ENCODE measurements at places on chromosomes 12 and 14.

- DNase-seq, result no peak
These were observed 10.1 kb upstream of the TPCN1 start for GRCh38 chr12:113211160-113211559.

DNA sequence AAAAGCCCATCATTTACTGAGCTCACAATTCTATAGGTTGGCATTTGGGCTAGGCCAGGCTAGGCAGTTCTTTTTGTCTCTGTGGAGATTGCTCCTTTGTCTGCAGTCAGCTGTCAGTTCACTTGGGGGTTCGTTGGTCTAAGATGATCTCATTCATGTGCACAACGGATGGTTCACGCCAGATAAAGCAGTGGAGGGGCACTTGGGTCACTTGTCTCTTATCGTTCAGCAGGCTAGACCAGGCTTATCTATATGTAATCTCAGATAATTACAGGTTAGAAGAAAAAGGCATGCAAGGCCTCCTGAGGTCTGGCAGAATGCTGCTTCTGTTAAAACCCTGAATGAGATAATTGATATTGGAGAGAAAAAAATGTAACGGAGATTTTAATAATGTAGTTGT lies 119.0 kb upstream of the ATP2B1 start:
- DNase-seq, result no peak

DNA sequence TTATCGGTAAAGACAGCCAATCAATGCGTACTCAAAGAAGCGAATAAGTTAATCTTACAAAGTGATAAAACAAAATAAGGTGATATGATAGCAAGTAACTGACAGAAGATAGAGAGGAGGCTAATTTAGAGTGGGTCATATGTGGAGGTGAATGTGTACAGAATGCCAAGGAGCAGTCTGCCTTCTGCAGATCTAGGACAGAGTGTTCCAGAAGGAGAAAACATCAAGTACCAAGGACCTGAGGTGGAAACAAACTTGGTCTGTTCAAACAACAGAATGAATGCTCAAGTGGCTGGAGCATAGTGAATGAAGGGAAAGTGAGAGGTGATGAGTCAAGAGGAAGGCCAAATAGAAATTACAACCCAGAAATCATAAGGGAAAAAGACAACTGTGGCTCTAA lies 170.3 kb upstream of the BMP4 start:
- no peak for DNase-seq

- no peak for DNase-seq
These were observed 51.0 kb upstream of the PRB2 start for GRCh38 chr12:11446372-11446771.

- DNase-seq, result no peak
These were observed 9.9 kb downstream of the TBK1 start for GRCh38 chr12:64461634-64462414.

DNA sequence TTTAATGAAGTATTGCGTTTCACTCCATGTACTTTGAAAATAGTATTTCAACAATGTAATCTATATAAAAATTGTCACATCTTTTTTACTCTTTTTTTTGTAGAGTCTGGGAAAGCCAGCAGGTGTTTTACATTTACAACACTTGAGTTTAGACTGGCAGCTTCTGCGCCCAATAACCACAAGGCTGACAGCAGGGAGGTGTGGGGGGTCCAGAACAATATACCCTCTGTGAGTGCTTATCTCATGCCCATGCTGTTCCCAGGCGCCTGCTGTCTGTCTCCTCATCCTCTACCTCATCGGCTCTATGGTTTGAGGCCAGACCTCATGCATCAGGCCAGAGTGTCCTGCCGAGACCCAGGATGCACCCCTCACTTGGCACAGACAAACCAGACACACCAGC lies 24.9 kb downstream of the FBRSL1 start:
- DNase-seq, result no peak

DNA sequence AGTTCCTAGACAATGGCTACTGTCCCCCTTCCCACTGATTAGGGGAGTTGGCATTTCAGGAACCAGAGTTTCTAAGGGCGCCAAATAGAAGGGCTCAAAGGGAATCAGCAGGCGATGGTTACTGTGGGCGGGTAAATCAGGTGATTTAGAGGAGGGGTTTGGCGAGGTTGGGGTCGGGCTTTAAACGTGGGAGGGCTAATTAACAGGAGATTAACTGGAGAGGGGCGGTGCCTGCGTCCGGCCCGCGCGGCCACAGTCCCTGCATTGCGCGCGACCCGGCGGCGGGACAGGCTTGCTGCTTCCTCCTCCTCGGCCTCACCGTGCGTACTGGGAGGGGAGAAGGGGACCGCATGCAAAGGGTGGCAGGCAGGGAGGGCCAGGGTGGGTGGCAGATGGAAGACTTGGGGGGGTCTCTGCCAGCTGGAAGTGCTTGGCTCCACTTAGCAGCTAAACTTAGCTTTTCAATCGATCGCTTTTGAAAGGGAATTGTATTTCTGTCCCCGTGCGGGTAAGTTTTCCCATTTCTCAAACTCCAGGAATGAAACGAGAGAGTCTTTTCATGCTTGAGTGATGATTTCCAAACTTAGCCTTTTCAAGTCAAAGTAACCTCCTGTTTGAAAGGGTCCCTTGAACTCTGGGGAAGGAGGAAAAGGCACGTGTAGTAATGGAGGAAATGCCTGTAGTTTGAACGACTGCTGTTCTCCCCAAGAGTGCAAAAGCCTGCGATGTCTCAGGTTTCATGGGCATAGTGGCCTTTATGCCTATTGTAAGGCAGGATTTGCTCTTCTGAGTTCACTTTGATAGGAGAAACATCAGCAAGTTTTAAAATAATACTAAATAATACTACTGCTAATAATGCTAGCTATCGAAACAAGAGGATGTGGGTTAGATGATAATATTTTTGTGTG lies at the start of gene MGST1:
Gene MGST1, plus strand, starts transcription at position 255 of the 908 bp plus-strand sequence. CDS start 6,608 bp downstream, outside the sequence.
- peak; percentile 57 for DNase-seq

GRCh38 chr14:65164068-65164824 lies 61.9 kb upstream of the MAX start:
- peak; percentile 51 for DNase-seq

DNA sequence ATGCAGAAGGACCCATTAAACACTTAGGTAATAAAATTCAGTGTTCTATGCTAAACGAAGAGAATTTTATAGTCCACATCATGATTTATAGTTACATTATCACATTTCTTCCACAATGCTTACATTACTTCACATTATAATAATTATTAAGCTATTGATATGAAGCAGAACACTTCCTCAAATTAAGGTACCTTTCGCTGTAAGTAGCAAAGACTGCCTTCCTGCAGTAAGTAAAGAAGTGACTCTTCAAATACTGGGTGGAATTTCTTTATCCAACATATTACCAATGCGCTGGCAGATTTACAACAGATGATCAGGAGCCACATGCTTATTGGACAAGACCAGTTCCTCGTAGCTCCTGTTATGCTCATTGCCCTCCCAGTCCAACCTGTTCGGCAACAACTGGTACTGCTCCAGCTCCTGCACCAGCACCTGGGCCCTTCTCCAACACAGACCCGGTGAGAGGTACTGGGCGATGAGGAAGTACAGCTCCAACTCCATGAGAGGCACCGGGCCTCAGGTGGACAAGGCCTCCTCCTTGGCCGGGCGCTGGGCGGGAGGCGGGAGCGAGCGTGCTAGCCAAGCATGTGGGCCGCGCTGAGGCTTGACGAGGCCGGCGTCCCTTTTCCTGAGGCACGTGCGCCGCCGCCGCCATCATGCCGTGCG lies 210.7 kb upstream of the ATP2B1 start:
- DNase-seq, result no peak

GRCh38 chr12:104533134-104533533 lies 76.4 kb downstream of the CHST11 start:
- no peak for DNase-seq

DNA sequence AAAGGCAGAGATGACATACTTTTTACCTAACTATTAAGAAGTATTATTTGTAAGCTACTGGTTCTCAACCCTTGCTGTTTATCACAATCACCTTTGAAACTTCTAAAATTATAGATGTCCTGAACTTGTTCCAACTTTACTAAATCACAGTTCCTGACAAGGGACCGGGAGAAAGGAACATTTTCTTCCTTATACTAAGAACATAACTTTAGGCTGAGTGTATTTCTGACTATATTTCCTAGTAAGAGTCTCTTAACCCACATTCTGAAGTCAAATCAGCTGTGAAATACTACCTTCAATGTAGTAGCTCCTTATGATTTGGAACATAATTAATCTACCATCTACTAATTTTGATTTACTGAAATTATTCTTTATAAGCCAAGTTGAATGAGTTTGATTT lies 80.2 kb downstream of the BAZ1A start:
- no peak for DNase-seq

GRCh38 chr12:7748852-7749251 lies 1.7 kb upstream of the CLEC4C start:
- no peak for DNase-seq

DNA sequence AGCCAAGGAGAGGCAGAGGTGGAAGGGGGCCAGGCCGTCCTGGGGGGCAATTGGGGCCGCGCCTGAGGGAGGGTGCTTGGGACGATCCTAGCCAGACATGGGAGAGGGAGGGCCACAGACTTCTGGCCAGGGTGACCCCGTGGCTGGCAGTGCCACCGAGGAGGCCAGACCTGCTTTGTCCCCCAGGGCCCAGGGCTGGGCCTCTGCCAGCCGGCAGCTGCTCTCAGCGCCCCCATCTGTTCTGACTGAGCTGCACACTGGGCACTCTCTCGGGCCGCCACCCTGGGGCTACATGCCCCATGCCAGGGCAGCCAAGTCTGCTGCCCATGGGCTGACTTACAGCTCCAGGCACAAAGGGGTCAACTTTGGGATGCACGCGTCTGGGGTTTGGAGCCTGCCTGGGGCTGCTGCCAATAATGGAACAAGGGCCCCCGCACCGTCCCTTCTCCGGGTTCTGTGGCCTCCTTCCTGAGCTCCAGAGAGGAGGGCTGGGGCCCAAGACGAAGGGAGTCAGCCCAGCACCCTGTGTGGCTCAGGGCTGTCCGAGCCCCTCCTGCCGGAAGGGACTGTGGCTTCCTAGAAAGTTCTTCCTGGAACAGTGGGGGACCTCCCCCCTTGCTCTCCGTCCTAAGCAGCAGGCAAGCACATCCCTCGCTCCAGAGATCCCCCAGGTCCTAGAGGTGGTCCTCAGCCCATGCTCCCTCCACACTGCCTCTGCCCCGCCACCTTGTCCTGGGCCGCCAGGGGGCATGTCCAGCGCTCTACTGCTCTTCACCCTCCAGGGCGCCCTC lies 1.1 kb downstream of the ADSS1 start:
- no peak for DNase-seq

DNA sequence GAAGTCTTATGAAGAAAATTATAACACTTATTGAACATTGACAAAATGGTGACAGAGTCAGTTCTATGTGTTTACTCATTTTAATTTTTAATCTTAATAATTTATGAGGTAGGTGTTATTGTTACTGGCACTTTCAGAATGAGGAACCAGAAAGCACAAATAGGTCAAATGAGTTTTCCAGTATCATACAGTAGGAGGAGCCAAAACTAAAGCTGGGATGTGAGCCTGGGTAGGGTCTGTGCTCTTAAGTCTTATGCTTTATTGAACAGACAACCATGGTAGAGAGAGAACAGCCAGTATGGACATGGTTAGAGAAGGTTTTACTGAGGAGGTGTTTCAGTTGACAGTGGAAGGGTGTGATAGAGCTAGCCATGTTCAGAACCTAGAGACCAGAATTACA lies 775.7 kb downstream of the TMTC2 start:
- DNase-seq, result peak; percentile 4

- no peak for DNase-seq
These were observed 9.4 kb upstream of the CIPC start for GRCh38 chr14:77088645-77089044.

DNA sequence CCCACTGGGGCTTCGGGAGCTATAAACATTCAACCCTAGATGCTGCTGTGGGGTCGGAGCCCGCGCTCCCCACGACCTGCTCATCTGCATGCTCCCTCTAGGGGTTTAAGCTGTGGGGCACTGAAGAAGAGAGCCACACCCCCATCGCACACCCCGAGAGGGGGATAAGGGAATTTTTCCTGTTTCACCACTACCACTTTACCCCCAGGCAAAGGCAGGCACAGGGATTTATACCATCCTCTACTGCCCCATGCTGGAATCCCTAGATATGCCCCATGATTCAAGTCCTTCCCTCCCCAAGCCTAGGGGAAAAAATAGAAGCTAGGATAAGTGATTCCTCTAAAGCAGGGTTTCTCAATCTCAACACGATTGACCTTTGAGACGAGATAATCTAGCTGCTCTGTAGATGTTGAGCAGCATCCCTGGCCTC lies 59.9 kb upstream of the CCDC60 start:
- no peak for DNase-seq

- DNase-seq, result no peak
These were observed 20.7 kb upstream of the SDR39U1 start for GRCh38 chr14:24463017-24463883.

GRCh38 chr12:120169946-120170345 lies 24.6 kb downstream of the GCN1 start:
- DNase-seq, result no peak

DNA sequence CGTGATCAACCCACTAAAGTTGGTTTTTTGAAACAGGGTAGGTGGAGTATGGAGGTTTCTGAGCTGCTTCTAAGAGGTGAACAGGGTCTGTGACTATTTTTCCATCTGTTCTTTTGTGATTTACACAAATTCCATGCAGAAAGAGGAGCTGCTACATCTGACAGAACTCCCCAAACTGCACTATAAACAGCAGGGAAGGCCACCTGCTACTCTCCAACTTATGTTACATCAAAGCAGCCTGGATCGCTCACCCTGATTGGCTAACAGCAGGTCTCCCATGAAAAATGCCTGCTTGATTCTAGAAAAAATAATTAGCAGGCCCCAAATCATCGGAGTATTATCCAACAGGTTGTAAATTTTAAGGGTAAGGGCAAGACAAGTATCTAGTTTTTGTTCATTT lies 282.9 kb upstream of the FLRT2 start:
- DNase-seq, result no peak

GRCh38 chr12:18546399-18546798 lies 191.4 kb downstream of the PLCZ1 start:
- DNase-seq, result no peak

DNA sequence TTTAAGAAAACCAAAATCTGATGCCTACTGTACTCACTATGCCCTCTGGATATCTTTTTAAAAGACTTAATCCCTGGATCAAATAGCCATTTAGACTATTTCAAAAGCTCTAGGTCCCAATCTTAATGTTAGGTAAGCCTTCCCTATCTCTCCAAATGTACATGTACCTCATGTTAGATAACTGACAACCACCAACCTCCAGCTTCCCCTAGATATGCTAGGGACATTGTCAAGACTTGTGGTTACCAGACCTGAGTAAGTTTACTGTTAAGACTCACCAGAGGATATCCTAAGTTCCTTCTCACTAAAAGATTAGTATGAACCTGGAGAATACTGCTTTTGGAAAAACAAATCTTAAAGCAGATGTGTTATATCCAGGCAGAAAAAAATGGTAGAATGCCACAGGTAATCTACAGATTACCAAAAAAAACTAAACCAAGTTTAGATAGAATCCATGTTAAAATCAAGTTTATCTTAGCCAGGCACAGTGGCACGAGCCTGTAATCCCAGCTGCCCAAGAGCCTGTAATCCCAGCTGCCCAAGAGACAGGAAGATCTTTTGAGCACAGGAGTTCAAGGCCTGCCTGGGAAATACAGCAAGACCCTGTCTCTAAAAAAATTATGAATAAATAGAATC lies 9.7 kb downstream of the NAP1L1 start:
- no peak for DNase-seq

All from HCT116 (cell line).